Suppressor macrophage treated with lipopolysaccharide for 1 hour (primary cell): ENCODE measurements at places on chromosomes 12 and 14.

GRCh38 chr12:84034871-84035270 is 877.7 kb downstream of the SLC6A15 start:
- DNase-seq = no peak

DNA sequence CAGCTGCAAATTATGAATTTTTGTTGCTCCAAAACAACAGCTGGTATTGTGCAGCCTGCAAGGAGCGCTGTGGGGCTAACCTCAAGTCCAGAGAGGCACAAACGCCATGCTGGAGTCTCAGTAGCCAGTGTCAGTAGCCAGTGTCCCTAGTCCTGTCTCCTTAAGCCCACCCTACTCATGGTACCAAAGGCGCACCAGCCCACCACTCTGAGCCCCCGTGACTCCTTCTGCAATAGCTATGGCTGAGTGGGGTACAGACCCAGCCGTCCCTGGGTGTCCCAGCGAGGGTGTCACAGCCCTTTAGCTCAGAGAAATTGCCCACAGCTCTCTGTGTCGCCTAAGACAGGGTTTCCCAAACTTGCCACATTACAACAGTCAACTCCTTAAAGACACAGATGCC is 65.2 kb downstream of the ARL6IP4 start:
- no peak for DNase-seq

- DNase-seq = no peak
These were observed 24.6 kb downstream of the RFLNA start for GRCh38 chr12:124319368-124320050.

GRCh38 chr14:92877757-92878431 is 45.1 kb upstream of the CHGA start:
- no peak for DNase-seq

- DNase-seq = peak; percentile 46
These were observed 69.4 kb downstream of the ADCK1 start for GRCh38 chr14:77869340-77869739.

DNA sequence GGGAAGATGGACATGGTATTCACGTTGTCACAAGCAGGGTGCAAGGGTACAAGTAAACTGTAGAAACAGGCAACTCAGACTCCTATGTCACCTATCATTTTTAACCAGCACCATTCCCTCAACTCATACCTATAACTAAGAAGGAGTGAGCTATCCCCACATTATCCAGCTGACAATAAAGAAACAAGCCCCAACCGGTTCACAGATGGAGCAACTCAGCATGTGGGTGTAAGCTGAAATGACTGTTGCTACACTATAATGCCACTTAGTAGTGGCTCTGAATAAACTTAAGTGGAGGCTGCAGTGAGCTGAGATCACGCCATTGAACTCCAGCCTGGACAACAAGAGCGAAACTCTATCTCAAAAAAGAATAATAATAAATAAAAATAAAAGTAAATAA is 829.5 kb upstream of the MDGA2 start:
- DNase-seq = no peak

DNA sequence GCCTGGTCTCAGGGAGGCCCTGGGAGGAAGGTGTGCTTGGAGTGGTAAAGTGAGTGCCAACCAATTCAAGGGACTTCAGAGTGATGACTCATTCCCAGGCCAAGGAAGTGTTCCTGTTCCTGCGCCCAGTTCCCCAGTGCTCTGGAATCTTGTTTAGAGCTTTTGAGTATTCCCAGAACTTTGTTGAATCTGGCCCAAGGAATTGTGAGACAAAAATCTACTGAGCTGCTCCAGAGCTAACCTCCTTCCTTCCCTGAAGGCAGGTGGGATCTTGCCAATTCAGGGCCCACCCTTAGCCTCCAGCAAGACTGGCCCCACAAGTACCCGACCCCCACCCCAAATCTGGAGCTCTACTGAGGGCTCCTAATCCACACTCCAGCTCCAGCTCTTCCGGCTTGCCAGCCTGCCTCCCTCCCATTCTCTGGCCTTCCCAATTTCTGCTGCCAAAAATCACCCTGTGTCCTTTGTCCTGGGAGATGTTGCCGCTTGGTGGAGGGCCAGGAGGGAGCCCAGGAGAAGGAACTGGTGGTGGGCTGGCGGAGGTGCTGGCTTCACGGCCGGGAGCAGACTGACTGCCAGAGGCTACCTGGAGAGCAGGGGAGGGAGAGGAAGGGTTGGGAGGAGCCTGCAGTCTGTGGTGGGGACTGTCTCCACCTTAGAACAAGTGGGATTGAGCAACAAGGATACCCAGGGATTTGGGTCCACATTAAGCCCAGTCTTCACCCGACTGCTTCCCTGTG is 2.0 kb upstream of the ATN1 start:
- peak; percentile 25 for DNase-seq

DNA sequence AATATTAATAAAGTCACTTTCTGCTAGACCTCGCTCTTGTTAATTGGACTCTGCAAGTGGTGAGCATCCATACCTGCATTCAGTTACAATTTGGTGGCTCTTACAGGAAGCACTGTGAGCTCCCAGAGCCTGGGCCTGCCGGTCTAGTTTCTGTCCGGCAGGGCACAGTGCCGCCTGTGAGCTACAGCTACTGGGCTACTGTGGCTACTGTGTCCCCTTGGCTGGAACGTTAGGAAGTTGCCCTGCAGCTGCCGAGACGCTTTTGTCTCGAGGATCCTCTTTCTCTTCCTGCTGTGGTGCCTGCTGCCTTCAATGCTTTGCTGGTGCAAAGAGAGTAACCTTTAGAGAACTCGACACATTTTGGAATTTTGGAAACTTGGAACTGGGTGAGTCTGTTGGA is 44.6 kb upstream of the PTGDR start:
- no peak for DNase-seq

- peak; percentile 20 for DNase-seq
These were observed 37.2 kb upstream of the BDKRB2 start for GRCh38 chr14:96167224-96168148.

GRCh38 chr12:54147186-54147585 is 41.6 kb downstream of the SMUG1 start:
- peak; percentile 30 for DNase-seq

GRCh38 chr12:86249851-86250250 is 6.3 kb downstream of the MGAT4C start:
- no peak for DNase-seq
